ENCODE measurements at places on chromosomes 2 and 18.

GRCh38 chr2:128770143-128771085 lies 451.7 kb upstream of the HS6ST1 start:
- DNase-seq, result no peak

GRCh38 chr2:31859959-31860358 lies 150.8 kb downstream of the MEMO1 start:
- no peak for DNase-seq

GRCh38 chr2:182858671-182859070 lies 7.8 kb downstream of the FRZB start:
- no peak for DNase-seq

- no peak for DNase-seq
Measured at GRCh38 chr2:39584283-39584965, 81.3 kb upstream of the TMEM178A start.

GRCh38 chr2:96970248-96970875 lies 16.0 kb downstream of the FAM178B start:
- DNase-seq, result no peak

- no peak for DNase-seq
Measured at GRCh38 chr2:27772804-27773203, 1.3 kb downstream of the MRPL33 start.
